ENCODE measurements at places on chromosomes 12 and 14.

DNA sequence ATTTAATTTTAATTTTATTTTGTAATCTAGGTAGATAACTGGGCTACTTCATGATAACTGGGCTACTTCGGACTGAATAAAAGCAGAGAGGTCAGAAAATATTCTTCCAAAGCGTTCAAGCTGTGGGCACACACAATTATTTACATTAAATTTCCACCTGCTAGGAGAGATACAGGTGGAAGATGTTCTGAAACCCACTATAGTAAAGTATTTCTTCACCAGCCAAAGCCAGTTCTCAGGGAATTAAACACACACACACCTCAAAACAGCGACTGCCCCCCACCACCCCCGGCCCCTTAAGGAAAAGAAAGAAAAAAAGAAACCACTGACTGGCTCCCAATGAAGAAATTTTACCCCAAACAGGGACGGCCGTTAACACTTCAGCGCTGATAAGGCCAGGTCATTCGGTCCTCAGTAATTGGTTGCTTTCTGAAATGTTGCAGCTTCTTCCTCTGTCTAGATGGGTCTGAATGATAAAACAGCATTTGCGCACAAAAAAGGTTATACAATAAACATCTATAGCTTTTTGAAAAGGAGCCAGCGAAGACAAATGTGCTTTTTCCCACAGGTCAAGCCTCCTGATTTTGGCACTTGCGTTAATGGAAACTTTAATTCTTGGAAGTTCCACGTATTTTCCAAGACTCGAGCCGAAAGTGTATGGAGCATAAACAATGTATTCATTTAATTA, 771 bp upstream of the KCNJ8 start:
- DNase-seq: no peak

GRCh38 chr14:70047598-70048312, 141.0 kb downstream of the SLC8A3 start:
- DNase-seq: no peak

DNA sequence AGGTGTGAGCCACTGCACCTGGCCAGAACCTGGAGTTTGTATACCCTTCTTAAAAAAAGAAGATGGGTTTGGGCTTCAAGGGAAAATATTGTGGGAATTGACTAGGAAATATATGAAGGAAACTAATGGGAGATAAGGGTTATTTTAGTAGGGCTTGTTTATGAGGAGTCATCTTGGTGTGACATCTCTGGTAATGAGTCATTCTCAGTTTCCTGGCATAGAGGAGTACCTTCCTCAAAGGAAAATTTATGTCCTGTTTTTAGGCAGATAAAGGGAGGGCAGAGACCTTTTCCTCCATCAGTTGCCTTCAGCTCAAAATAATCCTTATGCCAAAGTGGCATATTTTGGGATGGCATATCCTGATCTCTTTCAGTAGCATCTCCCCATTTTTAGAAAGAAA, 30.6 kb upstream of the NFKBIA start:
- DNase-seq: no peak

GRCh38 chr12:117058442-117059072, 40.7 kb downstream of the TESC start:
- DNase-seq: no peak

DNA sequence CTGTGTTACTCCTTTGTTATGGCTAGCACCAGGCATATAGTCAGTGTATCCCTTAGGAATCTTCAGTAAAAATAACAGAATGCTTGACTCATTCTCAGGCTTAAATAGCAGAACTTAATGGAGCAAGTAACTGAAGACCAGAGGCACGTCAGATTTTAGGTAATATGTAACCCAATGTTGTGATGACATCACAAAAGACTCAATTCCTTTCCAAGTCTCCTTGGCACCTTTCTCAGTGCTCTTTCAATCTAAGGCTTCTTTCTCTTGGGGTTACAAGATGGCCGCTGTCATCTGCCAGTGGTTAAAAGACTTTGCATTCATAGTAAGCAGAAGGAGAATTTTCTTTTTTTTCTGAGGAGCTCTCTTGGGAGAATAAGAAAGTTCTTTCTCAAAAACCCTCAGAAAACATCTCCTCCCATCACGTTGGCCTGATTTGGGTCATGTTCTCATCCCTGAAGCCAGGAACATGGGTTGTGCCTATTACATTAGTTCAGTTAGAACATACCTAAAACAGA, 33.4 kb upstream of the DCN start:
- DNase-seq: no peak

GRCh38 chr14:91061056-91061887, 831 bp upstream of the RPS6KA5 start:
- no peak for DNase-seq

- DNase-seq: no peak
Measured at GRCh38 chr14:30885840-30886740, 11.7 kb downstream of the COCH start.

GRCh38 chr12:27261866-27262265, 17.8 kb downstream of the STK38L start:
- no peak for DNase-seq

GRCh38 chr14:39434401-39434800, 2.2 kb upstream of the FBXO33 start:
- no peak for DNase-seq

DNA sequence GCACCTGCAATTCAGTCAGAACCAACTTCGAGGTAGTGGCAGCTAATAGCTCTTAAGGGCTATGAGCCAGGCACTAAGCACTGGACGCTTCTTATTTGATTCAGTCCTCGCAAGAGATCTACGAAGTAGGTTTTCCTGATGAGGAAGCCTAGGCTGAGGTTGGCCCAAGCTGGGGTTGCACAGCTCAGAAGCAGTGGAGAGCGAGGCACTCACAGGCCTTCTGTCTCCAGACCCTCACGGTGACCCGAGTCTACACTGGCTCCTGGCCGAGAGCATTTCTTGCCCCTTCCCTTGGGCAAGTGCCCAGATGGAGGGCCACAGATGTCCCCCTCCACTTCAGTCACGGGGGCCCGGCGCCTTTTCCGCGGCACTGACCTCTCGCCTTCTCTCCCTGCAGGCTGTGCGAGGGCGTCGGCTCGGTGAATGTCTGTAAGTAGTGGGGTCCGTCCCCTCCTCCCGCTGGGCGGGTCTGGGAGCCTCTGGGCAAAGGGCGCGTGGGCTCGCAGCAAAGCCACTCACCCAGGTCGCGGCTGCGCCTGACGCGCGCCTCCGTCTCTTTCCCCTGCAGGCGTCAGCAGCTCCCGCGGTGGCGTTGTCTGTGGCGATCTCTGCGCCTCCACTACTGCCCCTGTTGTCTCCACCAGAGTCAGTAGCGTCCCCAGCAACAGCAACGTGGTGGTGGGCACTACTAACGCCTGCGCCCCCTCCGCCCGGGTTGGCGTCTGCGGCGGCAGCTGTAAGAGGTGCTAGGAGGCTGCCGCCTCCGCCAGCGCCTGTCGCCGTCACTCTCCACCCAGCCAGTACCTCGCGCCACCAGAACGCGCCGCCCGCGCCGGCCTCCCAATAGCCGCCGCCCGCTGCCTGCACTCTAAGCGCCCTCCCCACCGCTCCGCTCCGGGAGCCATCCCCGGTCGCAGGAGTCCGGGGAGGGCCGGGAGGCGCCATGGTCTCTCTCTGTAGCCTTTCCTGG, 13.1 kb downstream of the KRT83 start:
- no peak for DNase-seq

- no peak for DNase-seq
Measured at GRCh38 chr14:49962621-49963020, 69.7 kb downstream of the ARF6 start.

GRCh38 chr12:95054206-95054605, 19.2 kb downstream of the NR2C1 start:
- no peak for DNase-seq

All from NCI-H1048 (cell line).